ENCODE measurements at places on chromosomes 4 and X.

DNA sequence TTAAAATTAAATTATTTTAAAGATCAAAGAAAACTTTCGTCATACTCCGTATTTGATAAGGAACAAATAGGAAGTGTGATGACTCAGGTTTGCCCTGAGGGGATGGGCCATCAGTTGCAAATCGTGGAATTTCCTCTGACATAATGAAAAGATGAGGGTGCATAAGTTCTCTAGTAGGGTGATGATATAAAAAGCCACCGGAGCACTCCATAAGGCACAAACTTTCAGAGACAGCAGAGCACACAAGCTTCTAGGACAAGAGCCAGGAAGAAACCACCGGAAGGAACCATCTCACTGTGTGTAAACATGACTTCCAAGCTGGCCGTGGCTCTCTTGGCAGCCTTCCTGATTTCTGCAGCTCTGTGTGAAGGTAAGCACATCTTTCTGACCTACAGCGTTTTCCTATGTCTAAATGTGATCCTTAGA, at the start of gene CXCL8:
CXCL8 (plus strand) TSS at position 217 of the 426 bp plus-strand sequence; CDS start at position 307, 90 bp downstream.
- DNase-seq, result no peak

- no peak for DNase-seq
Observed at GRCh38 chrX:316351-317325, 2.0 kb downstream of the GTPBP6 start.

DNA sequence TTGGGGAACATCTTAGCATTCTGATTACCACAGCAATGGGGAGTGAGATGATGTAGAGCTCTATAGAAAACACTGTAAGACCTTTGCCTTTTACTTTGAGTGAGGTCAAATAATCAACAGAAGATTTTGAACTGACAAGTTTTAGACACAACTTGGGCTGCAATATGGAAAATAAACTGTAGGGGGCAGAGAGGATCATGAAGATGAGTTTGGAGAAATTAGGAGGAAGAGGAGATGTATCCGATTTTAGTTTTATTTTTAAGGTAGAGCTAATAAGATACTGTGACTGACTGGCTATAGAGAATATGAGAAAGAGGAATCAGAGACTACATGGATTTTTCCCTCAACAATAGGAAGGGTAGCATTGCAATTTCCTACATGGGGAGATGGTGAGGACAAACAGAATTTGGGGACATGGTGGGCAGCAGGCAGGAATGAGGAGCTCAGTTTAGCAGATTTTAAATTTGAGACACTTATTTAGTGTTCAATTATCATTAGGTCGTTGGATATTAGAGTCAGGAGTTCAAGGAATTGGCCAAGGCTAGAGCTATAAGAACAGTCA, 563.1 kb downstream of the INPP4B start:
- DNase-seq, result no peak

GRCh38 chrX:109873983-109874382, 128.9 kb upstream of the TMEM164 start:
- no peak for DNase-seq

- DNase-seq, result no peak
Observed at GRCh38 chr4:79831119-79831528, 241.9 kb downstream of the ANTXR2 start.

- no peak for DNase-seq
Observed at GRCh38 chrX:107721318-107721717, 54.3 kb downstream of the TSC22D3 start.
